ELR (cell line): ENCODE measurements at places on chromosomes 6 and 20.

- no peak for DNase-seq
Measured at GRCh38 chr20:699811-700338, 24.3 kb upstream of the SCRT2 start.

- DNase-seq: no peak
Measured at GRCh38 chr6:75528423-75528822, 34.8 kb upstream of the FILIP1 start.

GRCh38 chr20:33733654-33734576 is 2.1 kb downstream of the ZNF341 start:
- DNase-seq: peak; percentile 79

DNA sequence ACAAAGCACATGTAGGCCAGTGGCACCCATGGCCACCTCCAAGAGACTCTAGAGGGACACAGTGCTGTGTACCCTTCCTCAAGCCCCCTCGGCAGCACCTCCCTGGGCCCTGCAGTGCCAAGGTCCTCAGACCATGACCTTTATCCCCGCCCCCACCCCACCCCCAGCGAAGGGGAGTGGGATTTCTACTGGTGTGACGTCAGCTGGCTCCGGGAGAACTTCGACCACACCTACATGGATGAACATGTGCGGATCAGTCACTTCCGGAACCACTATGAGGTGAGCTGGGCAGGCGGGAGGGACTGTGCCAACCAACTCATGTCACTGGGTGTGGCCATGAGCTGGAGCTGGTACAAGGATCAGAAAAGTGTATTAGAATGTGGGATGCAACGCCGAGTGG is 38.0 kb downstream of the TTLL9 start:
- no peak for DNase-seq

GRCh38 chr6:167559675-167560479 is 235.0 kb downstream of the TTLL2 start:
- no peak for DNase-seq

DNA sequence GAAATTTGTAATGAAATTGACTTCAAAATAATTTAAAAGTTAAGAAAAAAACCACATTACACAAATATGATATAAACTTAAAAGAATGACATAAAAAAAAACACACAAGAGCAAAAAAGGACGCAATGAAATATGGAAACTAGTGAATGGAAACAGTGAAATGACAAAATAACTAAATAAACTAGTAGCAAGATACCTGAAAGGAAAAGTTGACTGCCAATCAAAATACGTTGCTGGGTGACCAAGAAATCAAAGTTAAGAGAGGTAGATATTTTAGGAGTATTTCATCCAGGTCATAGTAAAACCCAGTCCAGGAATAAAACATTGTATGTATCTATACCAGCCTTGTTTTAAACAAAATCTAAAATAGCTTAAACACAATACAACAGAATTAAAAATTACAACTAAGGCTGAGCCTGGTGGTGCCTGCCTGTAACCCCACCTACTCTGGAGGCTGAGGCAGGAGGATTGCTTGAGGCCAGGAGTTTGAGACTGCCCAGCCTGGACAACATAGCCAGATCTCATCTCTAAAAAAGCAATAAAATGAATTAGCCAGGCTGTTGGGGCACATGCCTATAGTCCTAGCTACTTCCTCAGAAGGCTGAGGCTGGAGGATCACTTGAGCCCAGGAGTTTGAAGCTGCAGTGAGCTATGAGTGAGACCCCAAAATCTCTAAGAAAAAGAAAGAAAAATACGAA is 22.0 kb downstream of the C6orf15 start:
- no peak for DNase-seq
